Panc1 (cell line): ENCODE measurements at places on chromosomes 5 and 9.

GRCh38 chr9:89179540-89179894 is 899 bp upstream of the SHC3 start:
- DNase-seq = no peak

DNA sequence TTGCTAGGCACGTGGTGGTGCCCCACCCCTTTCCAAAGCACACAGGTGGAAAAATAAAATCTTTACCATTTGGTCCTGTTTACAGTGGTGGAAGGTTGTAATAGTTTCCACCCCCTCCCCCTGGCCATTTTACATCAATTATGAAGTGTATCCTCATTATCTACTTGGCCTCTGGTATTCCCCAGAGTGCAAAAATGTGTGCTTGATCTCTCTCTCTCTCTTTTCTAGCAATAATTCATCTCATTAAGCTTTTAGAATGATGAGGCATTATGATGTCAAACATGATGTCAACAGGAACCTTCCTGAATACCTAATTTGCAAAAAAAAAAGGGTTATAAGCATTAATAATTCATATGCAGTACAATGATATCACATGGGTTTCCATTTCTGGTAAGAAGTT is 3.1 kb downstream of the PDE8B start:
- DNase-seq = no peak

DNA sequence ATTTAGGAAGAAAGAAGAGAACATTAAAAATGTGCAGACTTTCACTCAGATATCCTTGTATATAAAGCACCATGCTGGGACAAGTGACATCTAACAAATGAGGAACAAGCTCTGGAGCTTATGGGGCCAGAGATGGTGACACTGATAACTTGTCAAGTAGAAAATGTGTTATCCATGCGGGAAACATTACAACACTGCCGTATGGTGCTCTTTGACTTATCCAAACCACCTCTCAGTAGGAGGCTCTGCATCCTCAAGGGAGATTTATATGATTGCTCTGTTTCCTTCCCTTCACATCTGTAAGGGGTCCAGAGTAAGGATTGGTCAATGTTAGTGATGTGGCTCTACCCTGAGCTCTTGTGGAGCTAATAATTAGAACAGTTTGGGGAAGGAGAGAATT is 23.5 kb downstream of the KCTD16 start:
- DNase-seq = no peak

GRCh38 chr9:136896027-136896426 is 9.7 kb downstream of the TRAF2 start:
- DNase-seq = no peak

DNA sequence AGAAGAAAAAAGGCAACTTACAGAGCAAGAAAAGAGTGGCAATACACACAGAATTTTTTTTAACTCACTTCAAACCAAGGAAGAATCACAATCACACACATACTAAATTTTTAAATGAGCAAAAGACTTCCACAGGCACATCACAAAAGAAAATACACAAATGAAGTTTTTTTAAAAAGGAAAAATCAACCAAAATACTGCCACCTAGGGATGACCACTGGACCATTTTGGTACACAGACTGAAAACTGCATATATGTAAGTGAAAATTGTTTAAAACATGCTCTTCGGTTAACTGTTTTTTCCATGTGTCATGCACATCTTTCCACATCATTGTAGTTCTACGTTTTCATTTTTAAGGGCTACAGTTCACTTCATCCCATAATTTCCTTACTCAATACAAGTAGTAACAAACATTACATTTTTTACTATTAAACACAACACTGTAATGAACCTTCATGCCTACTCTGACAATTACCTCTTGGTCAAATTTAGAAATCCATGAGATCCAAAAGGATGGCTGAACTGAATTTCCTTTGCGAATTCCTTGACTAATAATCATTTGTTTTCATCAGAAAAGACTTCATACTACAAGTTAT is 79.0 kb downstream of the FBXW11 start:
- DNase-seq = no peak

DNA sequence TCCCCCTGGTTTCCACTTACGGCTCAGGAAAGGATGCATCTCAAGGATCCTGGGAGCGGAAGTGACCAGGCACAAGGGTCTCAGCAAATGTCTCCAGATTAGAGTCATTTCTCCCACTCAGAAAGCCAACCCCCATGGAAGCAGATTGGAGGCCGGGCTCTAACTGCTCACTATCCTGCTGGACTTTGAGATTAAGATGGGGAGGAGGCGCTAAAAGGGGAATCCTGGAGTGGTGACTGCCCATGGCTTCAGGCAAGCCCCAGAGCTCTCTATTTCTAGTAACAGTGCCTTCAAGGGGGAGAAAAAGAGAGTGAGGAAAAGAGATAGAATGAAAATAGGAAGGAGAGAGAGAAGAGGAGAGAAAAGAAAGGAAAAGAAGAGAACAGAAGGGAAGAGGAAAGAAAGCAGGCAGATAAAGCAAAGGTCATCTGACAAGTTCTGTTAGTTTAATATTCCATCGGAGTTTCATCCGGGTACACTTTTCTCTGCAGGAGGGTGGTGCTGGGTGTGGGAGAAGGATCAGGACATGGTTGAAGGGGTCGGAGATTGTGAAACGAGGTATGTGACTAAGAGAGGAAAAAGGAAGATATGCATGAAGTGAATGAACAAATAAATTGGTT is at the start of gene AGXT2:
Gene AGXT2 (minus strand): TSS at position 165 of the 620 bp plus-strand sequence. CDS start 57 bp downstream, at position 108.
- DNase-seq = no peak

DNA sequence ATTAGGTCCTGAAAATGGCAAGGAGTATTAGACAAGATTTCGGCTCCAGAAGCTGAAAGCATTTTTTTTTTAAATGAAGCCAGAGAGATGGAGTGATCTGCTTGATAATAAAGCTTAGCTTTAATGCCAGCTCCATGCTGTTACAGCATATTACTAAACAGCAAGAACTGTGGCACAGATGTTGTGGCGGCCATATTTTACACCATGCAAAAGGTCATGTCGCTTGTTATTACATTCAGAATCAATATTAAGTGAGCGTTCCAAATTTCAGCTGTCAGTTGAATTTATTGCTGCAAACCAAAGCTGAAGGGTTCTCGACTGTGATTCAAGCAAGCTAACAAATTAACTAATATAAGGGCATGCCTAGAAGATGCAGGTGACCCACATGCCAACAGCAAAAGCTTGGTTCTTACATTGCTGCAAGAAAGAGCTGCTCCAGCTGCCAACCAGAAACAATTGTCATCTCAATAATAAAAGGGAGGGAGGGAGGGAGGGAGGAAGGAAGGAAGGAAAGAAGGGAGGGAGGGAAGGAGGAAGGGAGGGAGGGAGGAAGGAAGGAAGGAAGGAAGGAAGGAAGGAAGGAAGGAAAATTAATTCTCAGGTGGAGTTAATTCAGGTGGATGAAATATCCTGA is 517.7 kb upstream of the WWC1 start:
- no peak for DNase-seq

GRCh38 chr9:72526901-72527800 is 5.7 kb downstream of the TMC1 start:
- no peak for DNase-seq

GRCh38 chr5:131394128-131394527 is 130.3 kb downstream of the CDC42SE2 start:
- no peak for DNase-seq

GRCh38 chr9:124120272-124120671 is 108.7 kb downstream of the LHX2 start:
- DNase-seq = no peak

GRCh38 chr5:107289030-107289714 is 381.6 kb downstream of the EFNA5 start:
- no peak for DNase-seq

GRCh38 chr5:88823201-88823600 is 59.8 kb downstream of the MEF2C start:
- no peak for DNase-seq

GRCh38 chr5:159878988-159879471 is 37.3 kb upstream of the ADRA1B start:
- DNase-seq = no peak

DNA sequence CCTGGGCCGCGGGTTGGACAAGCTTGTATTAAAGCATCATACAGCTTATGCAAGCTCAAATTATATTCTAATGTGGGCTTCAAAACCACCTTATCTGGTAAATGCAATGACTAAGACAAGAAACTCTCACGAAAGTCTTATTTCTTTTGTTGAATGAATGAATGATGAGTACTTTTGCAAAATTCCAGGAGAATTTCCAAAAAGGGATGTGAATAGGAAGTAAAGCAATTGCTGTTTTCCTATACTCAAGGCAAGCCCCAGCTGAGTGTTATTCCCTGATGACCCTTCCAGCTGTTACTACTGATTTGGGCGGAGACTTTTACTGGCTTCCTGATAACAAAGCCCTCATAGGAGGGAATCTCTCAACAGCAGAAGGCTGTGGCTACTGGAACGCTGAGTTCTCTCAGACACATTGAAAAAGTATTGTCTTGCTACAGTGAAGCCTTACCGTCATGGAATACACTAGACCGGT is 162.8 kb downstream of the SREK1 start:
- DNase-seq = no peak

GRCh38 chr5:11364531-11364930 is 539.7 kb downstream of the CTNND2 start:
- DNase-seq = no peak
